ENCODE measurements at places on chromosomes 11 and 22.

- DNase-seq = no peak
Observed at GRCh38 chr22:23062616-23063538, 7.4 kb upstream of the GNAZ start.

GRCh38 chr11:116786966-116787365, 857 bp downstream of the ZPR1 start:
- DNase-seq = no peak

DNA sequence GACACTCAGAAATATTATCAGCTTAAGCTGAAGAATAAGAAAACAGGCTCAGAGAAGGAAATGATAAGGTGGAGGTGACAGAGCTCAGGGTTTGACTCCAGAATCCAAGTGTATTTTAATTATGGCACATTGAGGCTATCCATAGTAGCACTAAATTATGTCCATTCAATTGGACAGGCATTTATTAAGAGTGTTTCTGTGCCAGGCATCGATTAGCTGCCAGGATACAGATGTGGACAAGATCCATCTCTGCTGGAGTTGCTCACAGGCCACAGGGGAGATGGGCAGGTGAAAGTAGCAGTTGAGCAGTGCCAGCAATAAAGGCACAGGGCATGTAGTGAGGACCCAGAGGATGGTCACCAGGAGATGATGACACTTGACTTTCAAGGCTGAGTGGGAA, 592.5 kb downstream of the INSC start:
- DNase-seq = no peak

- no peak for DNase-seq
Observed at GRCh38 chr11:103596315-103596714, 440.1 kb upstream of the DDI1 start.

- DNase-seq = no peak
Observed at GRCh38 chr11:61551634-61552033, 29.2 kb downstream of the SYT7 start.

DNA sequence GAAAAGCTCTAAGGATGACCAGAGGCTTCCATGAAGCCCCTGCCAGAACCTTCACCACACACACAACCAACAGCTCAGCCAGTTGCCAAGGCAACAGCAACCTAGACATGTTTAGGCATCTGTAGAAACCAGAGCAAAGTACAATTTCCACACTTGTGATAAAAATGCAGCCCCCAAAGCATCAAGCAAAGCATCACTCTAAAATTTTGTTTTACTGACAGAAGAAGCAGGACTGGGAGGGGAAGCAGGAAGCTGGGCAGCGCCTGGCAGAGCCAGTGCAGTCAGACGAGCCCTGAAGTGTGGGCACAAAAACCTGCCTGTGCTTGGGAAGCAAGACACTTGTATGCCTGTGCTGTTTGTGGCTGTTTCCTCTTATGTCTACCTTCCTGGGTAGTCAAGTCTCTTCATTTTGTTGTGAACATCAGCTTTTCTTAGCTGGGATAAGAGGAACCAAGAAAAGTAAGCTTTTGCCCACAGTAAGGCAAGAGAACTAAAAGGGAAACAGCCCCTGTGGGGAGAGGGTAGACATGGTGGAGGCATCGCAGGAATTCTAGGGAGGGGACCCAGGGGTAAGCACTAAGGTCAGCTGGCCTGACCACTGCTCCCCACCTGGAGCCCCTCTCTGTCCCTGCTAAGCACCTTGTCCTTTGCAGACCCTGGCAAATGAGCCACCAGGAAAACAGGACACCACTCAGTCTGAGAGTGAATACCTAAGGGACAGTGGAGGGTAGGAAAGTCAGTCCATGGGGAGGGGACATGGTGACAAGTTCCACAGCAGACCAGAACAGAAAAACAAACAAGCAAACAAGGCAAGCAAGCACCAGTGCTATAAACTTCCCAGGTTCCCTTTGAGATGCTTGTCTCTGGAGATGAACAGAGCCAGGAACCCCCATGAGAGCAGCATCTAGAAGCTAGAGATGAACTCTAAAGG, 13.4 kb downstream of the PACSIN2 start:
- DNase-seq = no peak

DNA sequence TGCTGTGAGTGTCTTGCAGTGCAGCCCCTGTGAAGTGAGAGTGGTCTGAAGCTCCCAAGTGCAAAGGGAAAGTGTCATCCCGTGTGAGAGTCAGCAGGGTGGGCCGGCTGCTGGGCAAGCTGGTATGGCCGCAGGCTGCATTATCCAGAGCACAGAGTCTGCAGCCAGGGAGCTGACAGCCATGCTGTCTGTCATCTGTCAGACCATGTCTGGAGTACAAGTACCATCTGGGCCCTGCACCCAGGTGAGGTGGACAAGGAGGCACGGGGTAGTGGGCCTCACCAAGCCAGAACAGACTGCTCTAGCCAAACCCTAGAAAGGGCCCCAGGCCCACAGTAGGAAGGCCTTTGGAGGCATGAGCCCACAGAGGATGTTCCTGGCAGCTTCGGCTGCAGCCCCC, 20.2 kb downstream of the LMO1 start:
- no peak for DNase-seq

GRCh38 chr11:77172666-77172982, 44.6 kb downstream of the MYO7A start:
- no peak for DNase-seq

Data from tibial nerve (tissue), 4 donors.